ENCODE measurements at places on chromosomes 5 and 9.

GRCh38 chr9:111099199-111100008 lies 61.1 kb upstream of the LPAR1 start:
- DNase-seq: no peak

GRCh38 chr5:170278611-170279458 lies 18.7 kb downstream of the LCP2 start:
- no peak for DNase-seq

GRCh38 chr5:67416133-67416937 lies 219.7 kb upstream of the CD180 start:
- DNase-seq: no peak

GRCh38 chr5:14574096-14574495 lies 7.5 kb upstream of the OTULINL start:
- DNase-seq: no peak

- DNase-seq: no peak
Measured at GRCh38 chr5:133120156-133120750, 68.4 kb downstream of the HSPA4 start.

DNA sequence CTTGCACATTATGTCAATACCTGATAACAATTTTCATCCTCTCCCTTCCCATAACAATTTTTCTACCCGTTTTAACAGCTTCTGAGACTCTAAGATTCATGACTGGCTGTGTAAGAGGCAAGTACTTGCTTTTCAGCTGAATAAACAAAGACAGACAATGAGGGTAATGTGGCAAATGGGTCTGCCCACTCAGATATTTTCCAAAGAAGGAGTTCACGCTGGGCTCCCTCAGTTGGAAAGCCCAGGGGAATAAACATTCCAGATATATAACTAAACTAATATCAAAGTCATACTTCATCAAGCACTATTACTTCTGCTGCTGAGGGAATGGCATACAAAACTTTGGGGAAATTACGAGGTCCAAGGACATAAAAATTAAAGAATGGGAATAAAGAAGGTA lies 24.4 kb downstream of the MEGF9 start:
- no peak for DNase-seq

GRCh38 chr9:91193087-91193657 lies 168.5 kb downstream of the AUH start:
- peak; percentile 99 for DNase-seq

GRCh38 chr5:32298059-32298415 lies 14.7 kb downstream of the MTMR12 start:
- DNase-seq: no peak

Data from fibroblast of villous mesenchyme (primary cell).